WTC11 (cell line): ENCODE measurements at places on chromosomes 3 and 15. TPM values are rescaled to one million over a fixed set of nuclear protein-coding genes. Genes with fewer than 3 reads are reported as not detected.

GRCh38 chr15:65818927-65819562 is 27.0 kb upstream of the DENND4A start:
- DNase-seq: no peak

GRCh38 chr3:4821975-4822374 is 157.3 kb upstream of the BHLHE40 start:
- no peak for DNase-seq

GALNT15 gene
- 0.15 to 0.21 TPM (median 0.18 TPM) in 3 replicates for total RNA-seq

DNA sequence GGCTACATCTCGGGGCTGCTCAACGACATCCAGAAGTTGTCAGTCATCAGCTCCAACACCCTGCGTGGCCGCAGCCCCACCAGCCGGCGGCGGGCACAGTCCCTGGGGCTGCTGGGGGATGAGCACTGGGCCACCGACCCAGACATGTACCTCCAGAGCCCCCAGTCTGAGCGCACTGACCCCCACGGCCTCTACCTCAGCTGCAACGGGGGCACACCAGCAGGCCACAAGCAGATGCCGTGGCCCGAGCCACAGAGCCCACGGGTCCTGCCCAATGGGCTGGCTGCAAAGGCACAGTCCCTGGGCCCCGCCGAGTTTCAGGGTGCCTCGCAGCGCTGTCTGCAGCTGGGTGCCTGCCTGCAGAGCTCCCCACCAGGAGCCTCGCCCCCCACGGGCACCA is 17.0 kb downstream of the ANKRD63 start:
- no peak for DNase-seq
